Right ventricle myocardium superior (tissue), 1 donor: ENCODE measurements at places on chromosomes 3 and 15. TPM values are rescaled to one million over a fixed set of nuclear protein-coding genes. Genes with fewer than 3 reads are reported as not detected.

GRCh38 chr15:41017066-41017735, 63.9 kb downstream of the CHAC1 start:
- DNase-seq, result no peak

DNA sequence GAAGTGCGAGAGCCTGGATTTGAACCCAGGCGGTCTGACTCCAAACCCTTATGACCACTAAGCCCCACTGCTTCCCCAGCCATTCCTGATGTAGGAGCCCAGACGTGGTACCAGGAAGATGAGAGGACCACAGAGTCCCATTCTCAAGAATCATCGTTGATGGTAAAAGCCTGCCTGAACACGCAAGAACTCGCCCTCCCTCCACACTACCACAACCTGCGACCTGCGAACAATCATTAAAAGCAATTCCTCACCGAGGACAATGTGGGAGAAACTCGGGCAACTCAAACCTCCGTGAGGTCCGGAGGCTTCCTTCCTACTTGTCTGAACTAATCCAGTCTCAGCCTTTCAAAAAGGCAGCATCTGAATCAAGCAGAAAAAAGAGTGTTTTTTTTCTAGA, 10.3 kb downstream of the MAGI1 start:
- no peak for DNase-seq

DNA sequence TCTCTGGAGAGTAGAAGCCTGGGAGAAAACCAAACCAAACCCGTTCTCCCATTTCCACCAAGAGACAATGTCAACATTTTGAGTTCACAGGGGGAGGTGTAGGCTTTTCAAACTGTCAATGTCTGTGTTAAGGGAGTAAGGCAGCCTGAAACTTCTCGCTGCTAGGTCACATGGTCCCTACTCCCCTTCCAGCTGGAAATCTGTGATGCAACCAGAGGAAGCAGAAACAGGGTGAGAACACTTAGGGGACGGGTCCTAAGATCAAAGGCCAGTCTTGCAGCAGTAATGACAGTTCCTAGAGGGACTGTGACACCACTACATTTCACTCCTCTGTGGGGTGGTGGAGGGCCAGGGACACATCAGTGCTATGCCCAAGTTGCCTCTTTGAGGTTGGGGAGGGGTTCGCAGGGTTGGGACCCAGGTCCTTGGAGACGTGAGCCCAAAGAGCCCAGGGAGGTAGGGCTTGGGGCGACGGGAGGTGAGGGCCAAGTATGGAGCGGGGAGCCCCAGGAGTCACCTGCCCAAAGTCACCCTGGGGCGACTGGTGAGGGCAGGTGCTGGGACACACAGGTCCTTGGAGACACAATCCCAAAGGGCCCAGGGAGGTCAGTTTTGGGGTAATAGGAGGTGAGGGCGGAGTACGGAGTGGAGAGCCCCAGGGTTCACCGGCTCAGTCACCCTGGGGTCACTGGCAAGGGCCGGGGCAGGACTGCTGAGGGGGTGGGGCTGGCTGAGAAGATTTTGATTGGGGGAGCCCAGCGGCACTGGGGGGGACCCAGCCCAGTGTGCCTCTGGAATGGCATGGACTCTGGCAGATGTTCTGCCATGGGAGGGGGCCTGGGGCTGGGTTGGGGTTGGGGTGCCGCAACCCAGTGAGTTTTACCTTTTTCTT, 582 bp downstream of the GOLGA6L2 start:
- no peak for DNase-seq

- DNase-seq, result peak; percentile 41
Observed at GRCh38 chr3:64612082-64612860, 75.5 kb downstream of the ADAMTS9 start.

DNA sequence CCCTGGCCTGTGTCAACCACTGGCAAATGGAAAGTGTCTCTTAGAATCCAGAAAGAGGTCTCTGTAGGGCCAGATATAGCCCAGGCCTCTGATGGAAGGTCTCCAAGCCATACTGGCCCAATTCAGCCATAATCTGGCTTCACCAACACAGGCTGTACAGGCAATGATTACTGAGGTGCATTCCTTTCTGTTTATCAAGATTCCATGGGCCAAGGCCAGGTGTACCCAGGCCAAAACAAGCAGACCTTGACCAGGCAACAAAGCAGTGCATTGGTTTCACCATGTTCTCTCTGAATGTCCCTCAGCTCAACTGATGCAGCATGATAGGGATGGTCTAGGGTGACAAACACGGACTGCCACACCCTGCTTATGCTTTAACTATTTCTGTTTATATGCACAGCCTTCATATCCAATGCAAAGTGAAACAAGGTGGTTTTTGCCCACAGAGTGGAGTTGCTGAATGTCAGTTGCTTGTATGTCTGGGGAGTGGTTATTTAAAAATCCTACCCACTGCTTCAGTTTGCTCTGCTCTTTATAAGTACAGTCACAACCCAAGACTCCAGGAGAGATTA, 25.2 kb downstream of the CCNL1 start:
- DNase-seq, result no peak

DNA sequence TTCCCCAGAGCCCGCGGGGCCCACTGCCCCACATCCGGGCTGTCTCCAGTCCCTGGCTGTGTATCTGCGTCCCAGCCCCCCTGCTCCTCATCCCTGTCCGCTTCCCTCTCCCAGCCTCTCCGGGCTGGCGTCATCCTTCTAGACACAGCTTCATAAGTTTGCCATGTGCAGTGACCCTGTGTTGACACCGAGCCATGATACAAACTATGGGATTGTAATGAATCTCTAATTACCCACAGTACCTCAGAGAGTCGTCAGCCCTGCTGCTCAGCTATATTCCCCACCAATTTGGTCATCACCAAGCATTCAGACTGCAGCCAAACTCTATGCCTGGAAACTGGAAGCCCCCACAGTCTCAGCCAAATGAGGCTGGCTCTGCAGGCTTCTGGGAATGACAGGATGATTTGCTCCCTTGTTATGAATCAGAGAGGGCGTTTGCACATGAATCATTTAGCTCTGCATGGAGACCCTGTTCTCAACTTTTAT, 466.1 kb upstream of the ATP11B start:
- no peak for DNase-seq

DNA sequence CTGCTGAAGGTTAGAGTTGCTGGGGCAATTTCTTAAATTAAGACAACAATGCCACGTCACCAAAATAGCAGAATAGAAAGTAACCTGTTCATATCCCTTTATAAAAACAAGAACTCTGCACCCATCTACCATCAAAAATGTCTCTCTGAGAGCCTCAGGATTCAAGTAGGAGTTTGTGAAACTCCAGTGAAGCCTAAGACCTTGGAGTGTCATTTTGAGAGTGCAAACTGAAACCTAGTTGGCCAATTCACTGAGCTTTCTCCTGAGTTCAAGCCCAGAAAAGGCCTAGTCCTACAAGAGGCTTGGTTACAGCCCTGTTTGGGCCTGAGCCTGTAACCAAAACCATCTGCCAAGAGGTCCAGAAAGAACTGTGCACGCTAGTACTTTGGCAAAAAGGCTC, 335.1 kb downstream of the EFHB start:
- no peak for DNase-seq

- DNase-seq, result no peak
Observed at GRCh38 chr15:58302832-58303231, 129.0 kb upstream of the LIPC start.

DNA sequence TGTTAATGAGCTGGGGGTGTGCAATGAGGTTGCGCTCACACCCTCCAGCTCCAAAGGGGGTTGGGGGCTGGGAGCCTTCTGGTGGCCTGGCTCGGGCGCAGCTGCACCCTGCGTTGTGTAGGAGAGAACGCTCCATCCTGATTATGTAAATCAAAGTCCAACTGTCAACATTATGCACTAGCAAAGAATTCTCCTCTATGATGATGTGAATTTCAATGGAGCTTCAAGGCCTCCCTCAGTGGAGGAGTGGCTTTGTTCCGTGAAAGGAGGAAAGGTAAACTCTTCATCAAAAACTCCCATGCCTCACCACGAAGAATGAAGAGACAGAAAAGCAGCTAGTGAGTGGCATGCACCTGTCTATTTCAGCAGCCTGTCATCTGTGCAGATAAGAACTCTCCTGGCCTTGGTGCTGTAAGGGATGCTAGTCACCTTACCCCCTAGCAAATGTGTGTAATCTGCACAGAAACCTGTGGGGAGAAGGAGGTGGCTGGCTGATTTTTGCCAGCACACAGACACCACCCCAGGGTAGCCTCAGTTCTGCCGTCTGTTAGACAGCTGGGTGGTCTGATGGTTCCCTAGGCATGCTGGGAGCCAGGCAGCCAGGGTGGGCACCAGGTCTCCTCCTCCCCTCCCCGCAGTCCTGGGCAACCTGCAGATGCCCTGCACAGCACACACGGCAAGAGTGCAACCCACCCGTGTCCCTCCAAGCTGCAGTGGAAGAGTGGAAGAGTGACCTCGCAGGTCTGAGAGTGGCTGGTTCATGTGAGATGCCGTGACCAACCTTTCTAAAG, 47.0 kb upstream of the TRPM1 start:
- DNase-seq, result no peak

DNA sequence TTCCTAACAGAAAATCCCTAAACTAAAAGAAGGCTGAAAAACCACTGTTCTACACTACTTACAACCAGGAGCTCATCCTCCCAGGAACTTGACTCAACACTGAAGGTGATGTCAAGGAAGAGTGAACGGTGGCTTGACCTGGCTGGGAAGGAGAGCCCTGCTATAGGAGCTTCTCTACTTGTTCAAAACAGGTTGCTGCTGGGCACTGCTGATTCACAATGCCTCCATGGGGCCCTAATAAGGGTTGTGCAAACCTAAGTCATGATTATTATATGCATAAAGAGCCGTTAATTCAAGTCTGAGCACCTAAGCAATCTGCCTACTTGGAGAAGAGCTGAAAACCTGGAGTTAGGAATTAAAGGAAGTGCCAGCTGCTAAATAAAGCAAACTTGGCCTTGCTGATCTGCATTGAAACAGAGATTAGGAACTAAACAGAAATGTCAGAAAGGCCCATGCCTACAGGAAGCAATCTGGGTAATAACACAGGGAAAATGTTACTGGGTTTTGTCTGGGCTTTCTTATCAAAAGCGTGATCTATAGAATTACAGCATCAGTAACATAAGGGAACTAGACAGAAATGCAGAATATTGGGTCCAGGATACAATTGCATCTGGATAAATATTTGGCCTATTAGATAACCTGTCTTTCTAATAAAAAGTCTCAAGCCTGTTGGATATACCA, 243.2 kb downstream of the NEK10 start:
- no peak for DNase-seq

GRCh38 chr3:30263238-30263924, 343.0 kb upstream of the TGFBR2 start:
- DNase-seq, result no peak

DNA sequence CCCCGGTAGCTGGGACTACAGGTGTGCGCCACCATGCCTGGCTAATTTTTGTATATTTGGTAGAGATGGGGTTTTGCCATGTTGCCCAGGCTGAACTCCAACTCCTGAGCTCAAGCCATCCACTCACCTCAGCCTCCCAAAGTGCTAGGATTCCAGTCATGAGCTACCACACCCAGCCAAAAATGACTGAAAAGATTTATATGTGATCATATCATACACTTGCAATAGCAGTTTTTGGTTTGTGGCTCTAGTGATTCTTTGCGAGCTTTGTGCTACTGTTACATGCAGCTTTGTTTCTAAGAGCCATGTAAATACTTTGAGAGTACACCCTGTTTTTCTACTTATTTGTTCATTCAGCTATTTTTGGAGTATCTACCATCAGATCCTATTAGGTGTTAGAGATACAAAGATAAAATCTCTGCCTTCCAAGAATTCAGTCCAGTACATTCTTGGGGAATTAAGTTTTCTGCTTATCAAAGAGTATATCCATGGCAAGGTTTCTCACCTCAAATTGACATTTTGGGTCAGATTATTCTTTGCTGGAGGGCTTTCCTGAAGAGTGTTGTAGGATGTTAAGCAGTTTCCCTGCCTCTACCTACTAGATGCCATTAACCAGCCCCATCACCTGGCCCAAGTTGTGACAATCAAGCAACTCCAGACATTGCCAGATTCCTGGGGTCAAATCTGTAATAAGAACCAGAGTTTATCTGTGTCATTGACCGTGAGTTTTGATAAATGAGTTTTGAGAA, 15.0 kb downstream of the SNAP23 start:
- no peak for DNase-seq

DNA sequence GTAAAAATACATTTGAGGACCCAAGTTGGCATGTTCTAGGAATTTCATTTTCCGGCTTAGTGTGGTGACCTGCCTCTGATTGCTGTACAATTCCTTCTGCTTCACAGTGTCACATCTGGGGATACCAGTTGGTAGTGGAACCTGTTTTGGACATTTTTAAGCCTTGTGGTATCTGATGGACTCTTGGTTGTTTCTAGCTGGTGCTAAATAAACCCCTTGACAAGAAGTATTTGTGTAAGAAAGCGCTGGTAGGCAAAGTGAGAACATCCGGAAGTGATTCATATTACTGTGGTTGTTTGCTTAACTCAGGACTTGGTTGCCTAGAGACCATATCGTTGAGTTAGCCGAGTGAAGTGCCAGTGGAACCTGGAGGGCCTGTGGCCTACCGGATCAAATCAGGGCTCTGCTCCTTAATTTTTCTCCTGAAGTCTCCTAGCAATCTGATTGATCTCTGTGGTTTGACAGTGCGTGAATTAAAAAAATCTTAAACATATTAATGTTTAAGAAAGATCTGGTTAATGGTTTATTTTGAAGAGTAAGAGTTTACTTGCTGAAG, 12.8 kb downstream of the IQGAP1 start:
- DNase-seq, result peak; percentile 61

DNA sequence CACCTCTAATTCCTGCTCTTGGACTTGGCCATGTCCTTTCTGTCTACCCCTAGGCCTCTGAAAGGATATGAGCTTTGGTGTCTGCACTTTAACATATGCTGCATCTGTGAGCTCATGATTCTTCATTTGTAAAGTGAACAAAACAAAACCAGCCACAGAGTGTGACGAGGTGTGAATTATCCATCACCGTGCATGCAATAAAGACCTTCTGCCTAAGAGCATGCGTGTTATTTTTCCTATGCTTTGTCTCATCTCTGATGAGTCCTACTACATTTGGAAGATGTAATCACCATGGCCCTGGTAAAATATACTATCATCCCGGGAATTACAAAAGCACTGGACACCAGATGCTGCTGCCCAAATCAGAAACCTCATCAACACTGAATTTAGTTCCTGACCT, 103.5 kb upstream of the KCNAB1 start:
- DNase-seq, result no peak

DNA sequence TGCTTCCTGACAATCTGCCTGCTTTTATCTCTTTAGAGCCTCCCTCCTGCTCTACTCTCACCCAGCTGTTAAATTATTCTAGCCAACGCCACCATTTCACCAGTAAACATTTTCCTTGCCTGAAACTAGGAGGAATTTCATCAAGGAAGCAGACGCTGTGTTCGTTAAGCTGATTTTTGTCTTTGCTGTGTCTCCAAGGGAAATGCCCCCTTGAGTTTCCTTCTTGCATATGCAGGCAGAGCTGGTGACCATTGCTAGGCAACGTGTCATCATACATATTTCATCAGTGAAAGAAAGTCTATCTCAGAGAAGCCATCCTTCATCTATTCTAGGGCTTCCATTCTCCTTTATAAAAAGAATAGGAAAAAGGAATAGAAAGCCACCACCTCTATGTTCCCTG, 87.0 kb upstream of the ST8SIA2 start:
- no peak for DNase-seq

- no peak for DNase-seq
Observed at GRCh38 chr3:163766112-163766511, 1312.2 kb downstream of the SI start.

GRCh38 chr15:32034106-32034505, 3.8 kb downstream of the CHRNA7 start:
- no peak for DNase-seq

GRCh38 chr3:10502185-10502880, 3.1 kb downstream of the ATP2B2 start:
- DNase-seq, result peak; percentile 8

TM6SF1 gene
- 6.8 TPM for total RNA-seq

ROPN1 gene
- not detected for total RNA-seq
